ENCODE measurements at places on chromosomes 11 and 22.

DNA sequence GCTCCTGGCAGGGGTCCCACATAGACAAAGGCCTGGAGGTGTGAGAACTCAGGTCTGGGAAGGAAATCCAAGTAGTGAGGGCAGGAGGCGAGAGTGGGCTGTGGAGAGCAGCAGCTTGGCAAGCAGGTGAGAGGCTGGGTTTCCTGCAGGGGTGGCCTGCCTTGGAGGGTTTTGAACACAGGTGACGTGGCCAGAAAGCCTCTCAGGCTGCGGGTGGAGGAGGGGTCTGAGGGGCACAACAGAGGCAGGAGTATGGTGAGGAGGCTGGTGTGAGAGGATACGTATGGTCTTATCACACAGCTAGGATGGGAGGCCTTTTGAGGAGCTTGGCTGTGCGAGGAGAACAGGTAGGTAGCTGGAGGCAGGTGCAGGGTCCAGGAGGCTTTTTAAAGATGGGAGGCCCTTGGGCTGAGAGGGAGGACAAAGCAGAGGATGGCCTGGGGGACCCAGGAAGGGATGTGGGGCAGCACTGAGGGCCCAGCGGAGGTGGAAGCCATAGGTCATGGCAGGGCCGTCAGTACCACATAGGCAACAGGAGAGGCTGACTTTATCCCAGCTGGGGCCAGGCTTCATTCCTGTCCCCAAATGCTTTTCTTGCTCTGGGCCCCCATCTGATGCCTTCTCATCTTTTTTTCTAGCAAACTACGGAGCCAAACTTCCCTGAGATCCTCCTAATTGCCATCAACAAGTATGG, 84.4 kb downstream of the MYO7A start:
- no peak for DNase-seq

GRCh38 chr22:46131151-46131587, 19.2 kb upstream of the PPARA start:
- DNase-seq = no peak

DNA sequence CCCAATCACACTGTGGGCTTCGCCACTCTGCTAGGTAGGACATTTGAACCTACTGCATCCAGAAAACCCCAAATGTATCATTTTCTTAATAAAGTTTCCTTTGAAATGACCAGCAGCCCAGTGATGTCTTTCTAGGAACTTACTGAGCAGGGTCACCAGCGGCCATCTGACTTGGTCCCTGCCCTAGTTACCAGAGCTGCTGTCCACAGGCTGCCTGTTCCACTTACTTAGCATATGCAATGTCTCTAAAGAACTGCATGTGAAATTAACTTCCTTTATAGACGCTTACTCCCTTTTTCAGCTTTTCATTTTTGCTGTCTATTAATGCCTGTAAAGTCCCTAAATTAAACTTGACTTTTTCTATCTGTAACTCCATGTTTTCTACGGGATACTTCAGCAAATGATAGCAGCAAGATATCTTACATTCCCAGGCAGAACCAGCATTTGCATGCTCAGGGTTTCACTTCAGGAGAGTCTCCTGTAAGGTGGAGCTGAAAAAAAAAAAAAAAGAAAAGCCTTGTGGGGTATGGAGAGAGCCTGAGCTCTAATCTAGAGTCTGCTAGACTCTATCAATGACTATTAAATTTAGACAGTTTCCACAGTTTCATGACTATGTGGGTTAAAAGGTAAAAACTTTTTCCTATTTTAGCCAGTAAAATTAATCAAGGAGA, 125.0 kb downstream of the FAT3 start:
- DNase-seq = no peak

DNA sequence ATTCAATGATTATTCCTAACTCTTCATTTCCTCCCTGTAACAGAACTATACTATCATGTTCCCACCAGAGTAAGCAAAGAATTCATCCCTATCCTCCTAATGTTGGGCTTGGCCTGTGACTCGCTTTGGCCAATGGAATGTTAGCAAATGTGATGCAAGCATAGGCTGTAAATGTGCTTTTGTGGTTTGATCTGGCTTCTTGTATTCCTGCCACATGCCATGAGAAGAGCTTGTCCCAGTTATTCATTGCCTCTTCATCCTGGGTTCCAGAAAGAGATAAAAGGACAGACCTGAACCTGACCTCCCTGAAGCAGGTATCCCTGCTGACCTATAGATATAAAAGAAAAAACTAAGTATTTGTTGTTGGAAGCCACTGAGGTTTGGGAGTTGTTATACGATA, 51.0 kb downstream of the SYTL2 start:
- no peak for DNase-seq

GRCh38 chr22:29145321-29146072, 60.2 kb upstream of the EMID1 start:
- DNase-seq = no peak
